ENCODE measurements at places on chromosomes 5 and 9.
A peak's percentile ranks its signal among the peaks of the same experiment; 100 is the strongest.

GRCh38 chr5:172722327-172722815 is 48.6 kb downstream of the DUSP1 start:
- no peak for DNase-seq

DNA sequence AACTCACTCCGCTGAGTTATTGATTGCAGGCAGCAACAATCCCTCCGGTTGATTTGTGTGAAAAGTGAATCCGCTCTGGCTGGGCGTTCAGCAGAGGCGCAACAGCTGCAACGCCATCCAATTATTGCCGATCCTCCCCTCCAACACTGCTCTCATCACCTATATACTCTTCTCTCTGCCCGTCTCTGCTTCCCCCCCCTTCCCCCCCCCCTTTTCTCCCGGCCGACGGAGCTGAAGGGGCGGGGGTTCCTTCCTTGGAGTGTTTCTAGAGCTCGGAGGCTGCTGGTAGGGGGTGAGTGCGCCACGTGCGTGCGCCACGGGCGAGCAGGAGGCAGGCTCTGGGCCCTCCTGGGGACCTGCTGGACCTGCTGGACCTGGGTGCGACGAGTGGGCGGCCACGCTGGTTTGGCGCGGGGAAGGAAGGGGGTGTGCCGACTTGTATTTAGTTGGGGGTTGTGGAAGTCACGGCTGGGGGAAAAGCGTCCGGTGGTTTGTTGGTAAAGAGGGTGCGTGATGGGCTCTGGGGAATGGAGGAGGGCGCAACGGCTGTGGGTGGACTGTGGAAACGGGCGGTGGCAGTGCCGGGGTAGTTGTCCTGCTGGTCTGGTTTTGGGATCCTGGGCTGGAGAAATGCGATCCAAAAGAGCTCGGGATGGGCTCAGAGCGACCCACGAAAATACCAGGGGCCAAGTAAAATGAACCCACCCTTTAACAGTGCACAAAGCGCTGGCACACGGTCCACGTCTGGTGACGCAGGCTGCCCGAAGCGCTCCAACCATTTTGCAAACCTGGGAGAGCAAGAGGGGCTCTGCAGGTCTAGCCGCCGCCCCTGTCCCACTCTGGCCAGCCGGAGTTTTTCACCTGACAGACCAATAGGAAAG is 6.4 kb upstream of the MEF2C start:
- DNase-seq: no peak

GRCh38 chr9:35690614-35691333 is 1.0 kb upstream of the TPM2 start:
- peak; percentile 64 for DNase-seq

- DNase-seq: no peak
These were observed 9.8 kb downstream of the EGFL7 start for GRCh38 chr9:136672431-136673087.

GRCh38 chr5:116453988-116454411 is 120.6 kb downstream of the SEMA6A start:
- no peak for DNase-seq

DNA sequence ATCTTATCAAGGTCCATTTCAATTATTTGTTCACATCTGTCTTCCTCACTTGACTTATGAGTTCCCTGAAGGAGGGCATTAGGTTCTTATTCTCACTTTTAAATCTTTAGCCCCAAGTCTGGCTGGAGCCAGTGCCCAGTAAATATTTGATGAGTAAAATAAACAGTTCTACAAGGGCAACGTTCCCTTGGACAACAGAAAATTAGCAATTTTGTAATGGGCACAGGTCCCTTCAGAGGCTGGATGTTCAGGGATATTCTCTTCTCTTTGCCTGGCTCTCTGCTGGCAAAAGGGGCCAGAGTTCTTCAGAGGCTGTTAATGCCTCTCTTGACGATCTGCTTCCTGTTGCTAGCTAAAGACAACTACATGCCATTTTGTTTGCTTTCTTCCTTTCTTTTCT is 149.7 kb downstream of the SEMA6A start:
- no peak for DNase-seq

GRCh38 chr9:110125763-110126351 is 82.1 kb downstream of the C9orf152 start:
- peak; percentile 28 for DNase-seq

DNA sequence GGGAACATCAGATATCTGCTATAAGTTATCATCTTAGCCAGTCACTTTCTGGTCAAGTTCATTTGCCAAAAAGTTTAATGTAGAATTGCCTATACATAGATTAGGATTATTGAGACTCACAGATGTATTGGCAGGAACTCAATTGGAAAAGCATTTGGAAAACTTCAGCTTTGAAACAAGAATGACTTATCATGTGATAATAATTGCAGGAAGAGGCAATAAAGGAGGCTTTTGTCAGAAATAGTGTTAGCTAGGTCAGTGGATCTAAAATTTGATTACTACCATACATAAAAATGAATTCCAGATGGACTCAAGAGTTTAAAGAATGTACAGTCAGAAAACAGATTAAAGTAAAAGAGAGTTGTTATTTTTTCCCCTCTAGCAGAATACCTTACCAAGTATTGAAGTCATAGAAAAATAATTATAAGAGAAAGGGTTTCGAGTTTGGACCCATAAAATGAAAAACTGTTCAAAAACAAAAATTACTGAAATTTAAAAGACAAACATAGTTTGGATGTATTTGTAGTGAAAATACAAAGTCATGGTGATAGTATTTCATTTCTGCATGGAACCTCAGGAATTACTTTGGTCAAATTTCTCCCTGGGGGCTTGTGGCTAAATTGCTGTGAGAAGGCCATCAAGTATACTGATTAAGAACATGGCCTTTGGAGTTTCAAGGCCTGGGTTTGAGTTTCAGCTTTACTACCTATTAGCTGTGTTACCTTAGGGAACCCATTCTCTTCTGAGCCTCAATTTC is 159.9 kb downstream of the TMEM38B start:
- no peak for DNase-seq

DNA sequence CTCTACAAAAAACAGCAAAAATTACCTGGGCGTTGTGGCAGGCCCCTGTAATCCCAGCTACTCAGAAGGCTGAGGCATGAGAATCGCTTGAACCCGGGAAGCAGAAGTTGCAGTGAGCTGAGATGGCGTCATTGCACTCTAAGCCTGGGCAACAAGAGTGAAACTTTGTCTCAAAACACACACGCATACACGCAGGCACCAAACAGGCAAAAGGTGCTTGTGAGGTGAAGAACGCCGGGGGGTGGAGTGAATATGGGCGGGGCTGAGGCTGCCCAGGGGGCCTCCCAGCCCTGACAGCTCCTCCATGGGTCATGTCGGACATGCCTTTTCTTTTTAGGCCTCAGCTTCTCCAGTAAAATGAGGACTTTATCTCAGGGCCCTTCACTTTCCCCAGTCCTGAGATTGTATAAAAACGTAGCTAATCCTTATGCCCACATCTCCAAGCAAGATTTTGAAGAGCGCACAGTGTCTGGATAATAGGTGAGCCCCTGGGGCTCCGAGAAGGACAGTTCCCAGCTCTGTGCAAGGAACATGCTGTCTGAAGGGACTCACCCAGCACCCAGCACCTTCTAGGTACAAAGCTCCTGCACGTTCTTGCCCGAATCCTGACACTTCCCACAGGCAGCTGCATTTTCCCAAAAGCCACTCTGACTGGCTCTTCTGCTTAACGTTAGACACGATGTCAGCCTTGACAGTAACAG is 168.3 kb downstream of the COL23A1 start:
- DNase-seq: peak; percentile 21

DNA sequence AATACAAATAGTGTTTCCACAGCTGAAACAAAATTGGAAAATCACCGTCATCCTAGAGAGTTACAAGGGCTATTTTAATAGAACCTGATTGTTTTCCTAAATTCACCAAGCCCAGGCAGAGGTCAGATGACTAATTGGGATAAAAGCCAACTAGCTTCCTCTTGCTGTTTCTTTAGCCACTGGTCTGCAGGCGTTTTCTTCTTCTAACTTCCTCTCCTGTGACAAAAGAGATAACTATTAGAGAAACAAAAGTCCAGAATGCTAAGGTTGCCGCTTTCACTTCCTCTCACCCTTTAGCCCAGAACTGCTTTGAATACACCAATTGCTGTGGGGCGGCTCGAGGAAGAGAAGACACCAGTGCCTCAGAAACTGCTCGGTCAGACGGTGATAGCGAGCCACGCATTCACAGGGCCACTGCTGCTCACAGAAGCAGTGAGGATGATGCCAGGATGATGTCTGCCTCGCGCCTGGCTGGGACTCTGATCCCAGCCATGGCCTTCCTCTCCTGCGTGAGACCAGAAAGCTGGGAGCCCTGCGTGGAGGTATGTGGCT is at the start of gene TLR4:
TSS of gene TLR4 (plus strand) at position 380 of the 552 bp plus-strand sequence. CDS start at position 450, 70 bp downstream.
- peak; percentile 90 for DNase-seq

- no peak for DNase-seq
These were observed 7.8 kb upstream of the TMEM268 start for GRCh38 chr9:114603248-114603647.

DNA sequence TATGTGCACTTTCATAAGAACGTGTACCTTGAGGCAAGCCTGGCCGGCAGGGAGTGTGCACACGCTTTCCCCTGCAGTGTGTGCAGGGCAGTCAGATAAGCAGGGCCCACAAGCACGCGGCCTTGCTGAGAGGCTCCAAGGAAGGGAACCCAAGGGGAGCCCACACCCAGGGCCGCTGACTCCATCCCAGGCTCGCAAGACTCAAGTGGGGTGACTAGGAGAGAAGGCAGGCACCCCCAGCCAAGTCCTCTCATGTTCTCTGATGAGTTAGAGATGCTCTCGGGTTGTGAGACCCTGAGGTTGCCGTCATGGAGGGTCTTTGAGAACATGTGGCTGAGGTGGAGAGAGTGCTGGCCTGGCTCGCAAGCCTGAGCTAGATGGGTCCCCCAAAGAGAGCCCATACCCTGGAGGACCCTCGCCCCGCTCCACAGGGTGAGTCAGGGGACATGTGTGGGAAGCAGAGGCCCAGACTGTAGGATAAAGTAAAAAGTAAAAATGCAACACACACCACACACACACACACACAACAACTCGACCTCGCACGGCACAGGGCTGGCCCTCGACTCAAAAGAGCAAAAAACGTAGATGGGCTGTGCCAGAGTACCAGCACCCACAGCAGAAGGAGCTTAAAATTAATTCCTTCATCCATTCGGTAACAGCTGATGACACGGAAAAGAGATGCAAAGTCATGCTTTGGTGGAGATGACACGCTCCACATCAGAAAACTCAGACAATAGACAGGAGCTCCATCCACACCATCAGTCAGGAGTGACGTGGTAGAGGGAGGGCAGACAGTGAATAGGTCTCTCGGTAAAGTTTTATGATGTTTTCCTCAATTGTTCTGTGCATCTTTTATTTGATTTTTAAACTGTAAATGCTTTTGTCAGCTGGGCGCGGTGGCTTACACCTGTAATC is 54.8 kb upstream of the NKD2 start:
- DNase-seq: no peak

- no peak for DNase-seq
These were observed 1.6 kb downstream of the ITK start for GRCh38 chr5:157182143-157182757.

GRCh38 chr5:154948313-154948712 is 7.4 kb downstream of the MRPL22 start:
- DNase-seq: no peak

DNA sequence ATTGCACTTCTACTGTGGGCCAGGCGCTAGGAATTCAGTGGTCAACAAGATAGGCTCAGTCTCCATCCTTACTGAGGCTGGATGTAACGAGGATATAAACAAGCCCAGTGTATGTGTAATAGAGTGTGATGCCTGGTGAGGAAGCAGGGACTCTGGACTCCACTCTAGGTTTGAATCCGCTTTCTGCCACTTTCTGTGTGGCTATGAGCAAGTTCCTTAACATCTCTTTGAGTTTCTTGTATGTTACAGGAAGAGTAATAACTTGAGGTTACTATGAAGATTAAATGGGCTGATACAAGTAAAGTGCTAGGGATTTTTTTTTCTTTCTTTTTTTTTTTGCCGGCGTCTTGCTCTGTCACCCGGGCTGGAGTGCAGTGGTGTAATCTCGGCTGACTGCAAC is 12.4 kb downstream of the DOCK2 start:
- no peak for DNase-seq

- DNase-seq: peak; percentile 24
These were observed 11.6 kb upstream of the FBP1 start for GRCh38 chr9:94650949-94651348.

- DNase-seq: no peak
These were observed 15.1 kb upstream of the POMT1 start for GRCh38 chr9:131487621-131488031.

DNA sequence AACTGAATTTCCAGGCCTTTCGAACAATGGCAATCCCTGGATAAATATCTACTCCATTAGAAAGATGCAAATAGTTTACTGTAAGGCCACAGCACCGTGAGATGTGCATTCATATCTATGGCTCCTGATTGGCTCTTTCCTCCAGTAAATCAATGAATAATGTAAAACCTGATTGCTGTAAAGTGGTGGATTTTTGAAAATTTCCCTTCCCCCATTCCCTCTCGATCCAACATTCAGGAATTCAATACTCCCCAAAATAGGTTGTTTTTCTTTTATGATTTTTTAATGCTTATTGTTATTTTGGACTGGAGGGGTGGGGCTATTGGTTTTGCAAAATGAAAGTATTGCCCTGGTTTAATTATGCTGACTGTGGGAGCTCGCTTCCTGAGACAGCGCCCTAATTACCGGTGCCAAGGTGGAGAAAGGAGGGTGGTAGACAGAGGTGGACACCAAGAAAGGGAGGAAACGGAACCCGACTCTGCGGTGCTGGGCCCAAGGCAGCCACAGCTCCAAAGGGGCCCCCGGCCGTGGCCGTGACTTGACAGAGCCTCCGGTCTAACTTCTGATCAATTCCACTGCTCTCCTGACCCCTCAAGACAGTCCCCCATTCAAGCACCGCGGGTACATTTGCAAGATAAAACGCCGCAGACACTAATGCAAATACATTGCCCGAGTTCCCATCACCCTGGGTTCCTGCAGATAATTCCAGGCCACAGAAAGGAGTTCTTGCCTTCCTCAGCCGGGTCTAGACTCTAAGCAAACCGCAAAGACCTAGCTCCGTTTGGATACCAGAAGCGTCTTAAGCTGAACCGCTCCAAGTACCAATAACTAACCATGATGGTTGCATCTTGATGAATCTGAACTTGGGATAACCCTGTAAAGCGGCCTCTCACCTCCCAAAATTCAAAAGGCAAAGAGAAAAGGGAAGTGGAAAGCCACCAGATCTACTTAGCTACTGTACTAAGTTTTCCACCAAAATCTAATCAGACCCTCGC is 211.2 kb downstream of the MEF2C start:
- peak; percentile 57 for DNase-seq

DNA sequence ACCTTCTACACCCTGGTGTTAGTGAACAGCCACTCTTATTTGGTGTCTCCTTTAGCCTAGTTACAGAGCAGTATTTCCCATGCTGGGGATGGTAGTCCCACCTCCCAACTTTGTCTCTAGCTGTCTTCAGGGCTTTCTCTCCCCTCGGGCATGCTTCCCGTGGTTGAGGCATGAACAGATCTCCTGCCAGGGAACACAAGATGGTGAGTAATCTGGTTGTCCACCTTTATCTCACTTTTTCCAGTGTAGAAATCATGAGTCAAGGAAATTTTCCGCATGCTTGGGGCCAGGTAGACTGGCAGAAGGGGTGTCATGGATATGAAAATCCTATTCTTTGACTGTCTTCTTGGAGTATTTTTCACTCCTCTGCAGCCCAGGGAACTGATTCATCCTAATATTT is 532.9 kb downstream of the ANXA1 start:
- DNase-seq: no peak
